Activated CD4-positive, alpha-beta T cell treated with anti-CD3 and anti-CD28 coated beads, Interleukin-2, amount 50 U/mL, for 4 hours (primary cell): ENCODE measurements at places on chromosomes 6 and 20.
A peak's percentile ranks its signal among the peaks of the same experiment; 100 is the strongest.

- DNase-seq: no peak
These were observed 32.9 kb upstream of the EYA4 start for GRCh38 chr6:133208183-133208755.

DNA sequence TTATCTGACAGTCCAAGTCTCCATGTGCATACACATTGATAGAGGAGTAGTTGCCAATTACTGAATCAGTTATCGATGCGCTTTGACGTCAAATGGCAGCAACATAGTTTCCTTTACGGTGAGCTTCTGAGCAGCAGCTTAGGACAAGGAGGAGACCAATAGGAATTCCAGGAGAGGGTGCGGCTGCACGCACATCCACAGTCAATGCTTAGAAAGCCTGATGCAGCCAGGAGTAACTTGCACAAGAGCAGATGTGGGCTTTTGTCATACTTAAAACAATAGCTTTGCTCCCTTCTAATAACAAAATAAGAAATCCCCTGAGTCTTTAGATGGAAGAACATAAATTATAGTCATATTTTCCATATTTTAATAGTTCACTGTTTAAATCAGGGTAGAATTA is 442.1 kb downstream of the BCKDHB start:
- no peak for DNase-seq

GRCh38 chr20:40436011-40436410 is 253.0 kb downstream of the MAFB start:
- DNase-seq: no peak

DNA sequence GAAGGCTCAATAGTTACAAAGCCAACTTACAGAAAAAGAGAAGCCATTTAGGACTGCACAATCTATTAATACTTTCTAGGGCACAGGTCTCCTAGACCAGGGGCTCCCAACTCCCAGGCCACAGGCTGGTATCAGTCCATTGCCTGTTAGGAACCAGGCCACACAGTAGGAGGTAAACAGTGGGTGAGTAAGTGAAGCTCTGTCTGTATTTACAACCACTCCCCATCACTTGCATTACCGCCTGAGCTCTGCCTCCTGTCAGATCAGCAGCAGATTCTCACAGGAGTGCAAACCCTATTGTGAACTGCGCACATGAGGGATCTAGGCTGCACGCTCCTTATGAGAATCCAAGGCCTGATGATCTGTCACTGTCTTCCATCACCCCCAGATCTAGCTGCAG is 22.5 kb downstream of the TRAF3IP2 start:
- DNase-seq: no peak

- peak; percentile 37 for DNase-seq
These were observed 6.5 kb downstream of the HELZ2 start for GRCh38 chr20:63567386-63568169.

DNA sequence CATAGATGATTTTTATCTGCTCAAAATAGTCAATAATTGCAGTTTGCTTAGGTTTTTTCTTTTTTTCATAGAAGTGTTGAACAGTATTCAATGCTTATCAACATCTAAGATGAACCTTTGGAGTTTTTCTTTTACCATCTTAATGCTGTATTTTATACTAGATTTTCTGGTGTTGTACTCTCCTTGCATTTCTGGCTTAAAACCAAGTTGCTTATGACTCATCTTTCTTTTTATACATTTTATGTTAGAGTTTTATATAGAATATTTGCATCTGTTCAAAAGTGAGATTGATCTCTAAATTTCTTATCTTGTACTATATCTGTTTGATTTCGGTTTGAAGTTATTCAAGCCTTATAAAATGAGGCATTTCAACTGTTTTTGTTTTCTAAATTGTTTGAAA is 232.5 kb downstream of the RFPL4B start:
- DNase-seq: no peak

GRCh38 chr6:116066789-116067188 is 6.1 kb upstream of the FRK start:
- DNase-seq: no peak

- DNase-seq: no peak
These were observed 44.3 kb downstream of the TOP1 start for GRCh38 chr20:41072915-41073314.

- no peak for DNase-seq
These were observed 431.9 kb downstream of the PKHD1 start for GRCh38 chr6:51655517-51655916.

DNA sequence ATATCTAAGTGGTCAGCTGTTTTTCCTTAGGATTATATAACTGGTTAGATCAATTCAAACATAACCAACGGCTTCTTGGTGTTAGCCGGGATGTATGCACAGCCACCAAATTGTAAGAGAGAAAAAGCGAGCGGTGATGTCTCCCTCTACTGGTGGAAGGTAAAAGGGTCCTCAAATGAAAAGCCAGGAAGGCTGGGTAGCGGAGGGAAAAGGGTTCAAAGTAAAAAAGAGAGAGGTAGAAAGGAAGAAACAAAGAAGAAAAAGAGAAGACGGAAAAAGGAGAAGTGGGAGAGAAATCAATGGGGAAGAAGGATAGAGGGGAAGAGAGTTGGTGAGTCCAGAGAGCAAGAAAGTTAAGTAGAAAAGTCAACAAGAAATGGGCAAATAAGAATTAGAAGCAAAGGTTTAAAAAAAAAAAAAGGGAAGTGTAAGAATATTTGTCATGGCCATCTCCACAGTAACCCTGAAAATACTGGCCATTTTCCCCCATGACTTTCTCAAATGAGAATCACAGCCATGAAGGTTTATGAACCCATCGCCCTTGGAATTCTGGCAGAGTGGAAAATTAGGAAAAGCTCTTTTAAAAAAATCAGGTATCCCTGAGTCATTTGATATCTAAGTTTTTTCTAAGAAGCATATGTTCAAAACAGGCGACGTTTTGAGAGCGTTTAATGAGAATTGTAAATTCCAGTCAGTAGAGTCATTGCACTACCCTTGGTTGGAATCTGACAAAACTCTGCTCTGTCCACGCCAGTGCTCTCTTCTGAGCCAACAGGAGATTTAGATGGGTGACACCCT is 155.6 kb upstream of the SNX9 start:
- DNase-seq: peak; percentile 51

DNA sequence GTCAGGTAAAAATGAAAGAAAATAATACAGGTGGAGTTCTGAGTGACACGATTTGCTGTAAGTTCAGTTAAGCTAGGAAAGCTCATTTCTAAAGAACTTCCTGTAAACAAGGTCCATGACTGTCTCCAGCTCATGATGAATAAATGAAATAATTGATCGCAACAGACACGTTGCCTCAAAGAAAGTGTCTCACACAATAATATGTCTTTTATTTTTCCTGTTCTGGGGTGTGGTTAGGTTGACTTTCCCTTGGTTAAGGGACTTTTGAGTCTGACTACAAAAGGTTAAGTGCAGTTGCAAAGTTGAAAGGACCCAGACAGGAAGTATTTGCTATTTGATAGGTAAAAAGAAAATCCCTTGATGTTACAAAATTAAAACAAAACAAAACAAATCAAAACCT is 304.2 kb upstream of the PRDM1 start:
- no peak for DNase-seq

DNA sequence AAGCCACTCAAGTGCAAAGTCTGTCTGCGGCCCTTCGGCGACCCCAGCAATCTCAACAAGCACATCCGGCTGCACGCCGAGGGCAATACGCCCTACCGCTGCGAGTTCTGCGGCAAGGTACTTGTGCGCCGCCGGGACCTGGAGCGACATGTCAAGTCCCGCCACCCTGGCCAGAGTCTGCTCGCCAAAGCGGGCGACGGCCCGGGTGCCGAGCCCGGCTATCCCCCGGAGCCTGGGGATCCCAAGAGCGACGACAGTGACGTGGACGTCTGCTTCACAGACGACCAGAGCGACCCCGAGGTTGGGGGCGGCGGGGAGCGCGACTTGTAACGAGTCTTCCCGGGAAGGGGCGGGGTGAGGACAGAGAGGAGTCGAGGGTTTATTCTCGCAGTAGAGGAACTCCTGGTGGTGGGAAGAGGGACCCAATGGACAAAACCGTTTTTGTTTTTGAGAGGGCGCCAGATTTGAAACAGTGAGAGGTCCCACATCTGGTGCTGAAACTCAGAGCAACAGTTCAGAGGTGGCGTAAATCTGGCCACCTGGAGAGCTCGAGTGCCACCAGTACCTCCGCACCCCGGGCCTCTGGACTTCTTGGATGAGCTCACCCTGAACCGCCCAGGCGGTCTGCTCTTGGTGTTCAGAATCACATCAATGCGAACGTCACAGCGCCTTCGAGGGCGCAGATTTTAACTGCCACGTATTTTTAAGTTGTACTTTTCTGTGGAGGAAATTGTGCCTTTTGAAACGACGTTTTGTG is 8.0 kb downstream of the PRDM13 start:
- no peak for DNase-seq

DNA sequence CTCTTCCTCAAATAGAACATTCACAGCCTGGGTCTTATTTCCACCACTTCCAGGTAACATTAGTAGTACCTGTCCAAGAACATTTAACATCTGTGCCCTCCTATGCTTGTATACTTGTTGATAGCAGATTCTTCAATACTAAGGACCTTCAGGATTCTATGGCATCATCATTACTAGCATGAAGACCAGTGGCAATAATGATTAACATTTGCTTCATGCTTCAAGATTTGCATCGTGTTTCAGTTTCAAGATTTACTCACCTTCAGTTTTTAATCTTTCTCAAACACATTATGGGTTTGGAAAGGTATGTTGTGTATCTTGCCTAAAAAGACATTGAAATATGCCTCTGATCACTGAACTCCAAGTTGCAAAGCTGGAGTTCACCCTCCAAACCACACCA is 412.8 kb upstream of the NRSN1 start:
- no peak for DNase-seq

GRCh38 chr6:113365191-113365590 is 492.0 kb upstream of the MARCKS start:
- no peak for DNase-seq

DNA sequence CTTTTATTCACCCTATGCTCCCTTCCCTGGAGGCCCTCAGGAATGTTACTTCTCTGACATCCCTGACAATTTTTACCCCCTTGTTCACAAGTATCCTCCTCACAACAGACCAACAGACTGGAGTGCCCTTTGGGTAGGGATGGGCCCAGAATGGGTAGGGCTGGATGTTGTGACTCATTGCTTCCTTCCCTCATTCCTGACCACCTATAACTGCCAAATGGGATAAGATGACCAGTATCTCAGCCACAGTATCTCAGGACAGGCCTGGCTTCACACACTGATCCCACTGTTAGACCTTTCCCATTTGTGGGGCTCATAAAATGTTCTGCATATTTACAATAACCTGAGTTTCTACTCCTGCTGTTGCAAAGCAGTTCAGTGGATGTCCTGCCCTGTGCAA is 223.0 kb upstream of the LRFN2 start:
- no peak for DNase-seq

DNA sequence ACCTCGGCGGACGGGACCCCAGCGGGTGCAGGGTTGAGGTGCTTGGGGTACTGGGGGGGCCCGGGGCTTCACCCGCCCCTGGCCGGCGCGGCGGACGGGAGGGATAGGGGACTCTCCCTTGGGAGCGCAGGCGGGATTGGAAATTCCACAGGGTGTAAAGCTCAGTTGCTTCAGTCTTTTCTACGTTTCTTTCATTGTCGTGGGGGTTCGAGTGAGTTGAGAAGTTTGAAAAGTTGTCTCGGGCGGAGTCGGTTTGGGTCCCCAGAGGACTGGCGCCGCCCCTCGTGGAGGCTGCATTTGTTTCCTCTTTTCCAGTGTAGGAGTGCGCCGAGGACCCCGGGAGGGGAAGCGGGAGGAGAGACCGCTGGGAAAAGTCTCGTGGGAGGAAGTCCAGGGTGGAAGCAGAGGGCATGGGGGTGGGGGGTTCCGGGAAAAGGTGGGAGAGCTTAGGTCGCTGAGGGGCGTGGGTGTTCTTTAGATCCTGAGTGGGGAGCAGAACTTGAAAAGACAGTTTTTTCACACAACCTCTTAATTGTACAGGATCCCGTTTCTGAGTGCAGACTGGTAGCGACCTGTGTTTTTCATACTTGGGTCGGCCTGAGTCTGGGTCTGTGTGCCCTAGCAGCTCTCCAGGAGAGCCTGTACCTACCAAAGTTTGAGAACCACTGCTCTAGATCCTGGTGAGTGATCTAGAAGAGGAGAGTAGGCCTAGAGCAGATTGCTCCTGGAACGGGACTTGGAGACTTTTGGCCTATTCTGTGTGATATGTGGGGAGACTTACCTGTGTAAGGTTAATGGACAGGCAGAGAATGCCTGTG is 495 bp downstream of the FAM83B start:
- no peak for DNase-seq

- no peak for DNase-seq
These were observed 51.2 kb downstream of the ORC3 start for GRCh38 chr6:87641065-87641692.

- peak; percentile 83 for DNase-seq
These were observed 60.0 kb downstream of the TRIM27 start for GRCh38 chr6:28863604-28864325.

DNA sequence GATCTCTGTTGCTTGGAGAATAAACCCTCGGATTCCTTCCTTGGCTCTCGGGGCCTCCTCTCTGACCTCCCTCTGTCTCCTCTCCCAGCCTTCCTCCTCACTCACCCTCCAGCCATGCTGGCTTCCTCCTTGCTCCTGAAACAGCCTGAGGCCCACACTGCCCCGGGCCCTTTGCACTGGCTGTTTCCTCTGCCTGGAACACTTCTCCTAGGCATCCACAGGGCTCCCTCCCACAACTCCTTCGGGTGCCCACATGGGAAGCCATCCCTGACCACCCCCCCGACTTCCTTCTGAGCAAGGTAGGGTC is 87.7 kb downstream of the CEBPB start:
- no peak for DNase-seq

DNA sequence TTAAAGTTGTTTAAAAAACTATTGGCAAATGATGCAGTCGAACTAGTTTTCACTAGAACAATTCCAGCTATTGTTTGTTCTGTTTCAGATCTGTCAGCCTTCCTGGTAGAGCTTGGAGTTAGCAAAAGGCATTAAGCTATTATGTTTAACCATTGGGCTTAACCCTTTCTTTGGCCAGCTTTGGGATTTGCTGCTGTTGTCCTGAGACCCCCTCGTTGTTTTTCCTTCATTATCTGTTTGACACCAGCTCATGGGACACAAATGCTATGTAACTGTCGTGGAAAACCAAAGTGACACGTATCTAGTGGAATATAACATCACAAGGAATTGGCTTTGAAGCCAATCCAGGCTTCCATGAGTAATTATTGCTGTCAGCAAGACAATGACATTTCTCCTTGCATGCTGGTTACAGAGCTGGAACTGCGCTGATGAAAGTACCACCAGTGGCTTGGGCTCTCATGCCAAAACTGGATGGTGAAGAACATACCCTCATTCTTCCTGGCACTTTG is 96.0 kb downstream of the EYA2 start:
- DNase-seq: no peak

- DNase-seq: no peak
These were observed 51.1 kb downstream of the RCAN2 start for GRCh38 chr6:46440141-46440540.
